Vein endothelial cell (primary cell): ENCODE measurements at places on chromosomes 12 and 14. TPM values are rescaled to one million over a fixed set of nuclear protein-coding genes. Genes with fewer than 3 reads are reported as not detected.

TDRD9 gene
- 0.65 and 1.2 TPM in 2 replicates for total RNA-seq

LYZ gene
- total RNA-seq: not detected in 2 replicates

MMP19 gene
- total RNA-seq: 0.65 and 0.86 TPM in 2 replicates

POP5 gene
- 19.9 and 20.7 TPM in 2 replicates for total RNA-seq

CCDC177 gene
- total RNA-seq: not detected in 2 replicates

FERMT2 gene
- 99.6 and 116 TPM in 2 replicates for total RNA-seq

AQP2 gene
- total RNA-seq: not detected in 2 replicates

NID2 gene
- total RNA-seq: 31.7 and 156 TPM in 2 replicates

OTX2 gene
- not detected in 2 replicates for total RNA-seq
